Stimulated activated effector memory CD8-positive, alpha-beta T cell treated with anti-CD3 and anti-CD28 coated beads, Interleukin-12 subunit alpha, Interleukin-12 subunit beta, amount 100 ng/mL, for 72 hours (primary cell): ENCODE measurements at places on chromosomes 3 and 15.

DNA sequence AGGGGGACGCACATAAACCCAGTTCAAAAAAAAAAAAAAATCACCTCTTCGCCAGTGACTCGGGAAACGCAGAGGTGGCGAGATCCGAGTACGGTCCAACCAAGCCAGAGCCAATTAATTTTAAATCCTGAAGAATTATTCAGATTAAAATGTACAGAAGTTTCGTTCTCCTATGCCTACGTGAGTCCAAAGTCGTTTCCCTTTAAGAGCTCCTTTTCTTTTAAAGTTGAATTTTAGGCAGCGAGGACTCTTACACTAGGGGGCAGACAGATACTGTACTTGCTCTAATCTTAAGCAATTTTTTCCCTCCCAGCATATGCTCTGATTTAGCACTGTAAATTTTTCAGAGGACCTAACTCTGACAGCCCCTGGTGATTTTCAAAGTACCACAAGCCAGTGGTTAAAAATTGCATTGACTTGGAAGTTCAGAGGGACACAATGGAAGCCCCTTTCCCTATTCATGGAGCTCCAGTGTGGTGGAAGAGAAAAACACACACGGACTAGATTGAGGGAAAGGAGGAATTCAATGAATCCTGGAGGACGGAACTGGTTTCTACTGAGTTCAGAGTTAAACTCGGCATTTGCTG, 3.3 kb upstream of the NR2F2 start:
- no peak for DNase-seq

DNA sequence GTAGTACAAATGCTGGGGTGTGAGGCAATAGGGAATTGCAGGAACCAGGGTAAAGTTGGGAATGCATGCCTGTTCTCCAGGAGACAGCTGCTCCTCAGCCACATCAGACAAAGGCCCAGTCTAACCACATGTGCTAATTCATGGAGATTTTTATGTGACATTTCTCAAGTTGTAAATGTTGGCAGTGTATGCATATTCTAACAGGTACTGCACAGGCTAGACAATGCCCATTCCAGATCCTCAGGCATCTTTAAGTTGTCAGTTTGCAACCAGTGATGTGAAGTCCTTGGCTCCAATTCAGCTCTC, 84.9 kb downstream of the EEFSEC start:
- DNase-seq: no peak

GRCh38 chr3:24088782-24089181, 143.7 kb downstream of the NR1D2 start:
- DNase-seq: no peak

DNA sequence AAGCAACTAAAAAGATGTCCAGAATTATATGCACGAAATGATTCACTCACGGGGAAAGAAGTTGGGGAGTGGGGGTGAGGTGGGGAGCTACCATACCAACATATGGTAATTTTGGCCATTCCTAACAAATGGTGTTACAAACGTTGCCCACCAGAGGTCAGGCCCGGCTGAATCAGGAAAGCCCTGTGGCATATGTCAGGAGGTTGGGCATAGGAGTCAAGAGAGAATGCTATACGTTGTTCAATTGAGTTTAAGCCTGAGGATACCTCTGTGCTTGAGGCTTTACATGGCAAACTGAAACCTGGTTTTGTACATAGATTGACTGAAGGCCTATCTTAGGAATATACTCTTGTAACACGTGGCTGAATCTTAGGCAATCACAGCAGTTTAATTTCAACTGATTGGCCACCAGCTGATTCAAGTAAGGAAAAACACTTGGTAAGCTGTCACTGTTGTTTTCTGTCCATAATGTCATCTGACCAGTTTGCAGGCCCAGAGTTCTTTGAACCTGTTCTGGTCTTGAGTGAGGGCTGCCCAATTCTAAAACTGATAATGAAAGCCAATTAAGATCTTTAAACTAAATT, 23.4 kb upstream of the SLC2A2 start:
- DNase-seq: no peak

DNA sequence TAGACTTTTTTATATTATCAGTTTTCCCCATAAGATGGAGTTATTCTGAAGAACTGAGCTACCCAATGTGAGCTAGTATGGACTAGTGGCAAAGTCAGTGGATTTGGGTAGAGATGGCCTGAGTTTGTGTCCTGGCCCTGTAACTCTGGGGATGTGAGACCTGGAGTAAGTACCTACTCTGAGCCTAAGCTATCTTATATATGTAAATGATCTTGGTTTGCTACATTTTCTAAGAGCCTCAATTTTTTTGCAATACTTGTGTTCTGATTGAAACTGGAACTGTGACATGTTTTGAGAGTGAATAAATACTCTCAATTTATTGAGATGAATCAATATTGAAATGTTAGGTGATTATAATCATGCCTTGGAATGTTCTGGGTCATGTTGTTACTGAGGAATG, 73.6 kb downstream of the ZNF621 start:
- DNase-seq: no peak
